ENCODE measurements at places on chromosomes 11 and 22.

- peak; percentile 20 for DNase-seq
These were observed 49.5 kb downstream of the IGF2 start for GRCh38 chr11:2089536-2090165.

- DNase-seq: no peak
These were observed 21.9 kb downstream of the SCUBE1 start for GRCh38 chr22:43320943-43321900.

- DNase-seq: peak; percentile 66
These were observed 7.5 kb upstream of the MYH9 start for GRCh38 chr22:36395055-36395849.

DNA sequence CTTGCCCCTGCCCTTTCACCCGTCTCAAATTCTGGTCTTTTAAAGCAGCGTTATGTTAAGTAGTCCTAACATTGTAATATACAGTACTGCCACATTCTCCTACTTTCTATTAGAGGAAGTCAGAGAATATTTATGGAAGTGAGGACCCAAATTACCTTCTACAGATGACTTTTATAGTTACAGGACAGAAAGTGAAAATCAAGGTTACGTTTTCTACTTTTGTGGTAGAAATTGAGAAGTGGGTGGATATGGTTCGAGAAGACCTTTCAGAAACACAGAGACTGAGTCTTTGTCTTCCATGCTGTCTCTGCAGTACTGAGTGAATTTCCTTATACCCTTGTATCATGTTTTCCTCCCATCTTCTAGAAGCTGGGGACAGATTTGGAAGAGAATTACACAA lies 17.1 kb downstream of the SC5D start:
- DNase-seq: no peak

- no peak for DNase-seq
These were observed 3.3 kb upstream of the LRFN4 start for GRCh38 chr11:66853242-66854229.

DNA sequence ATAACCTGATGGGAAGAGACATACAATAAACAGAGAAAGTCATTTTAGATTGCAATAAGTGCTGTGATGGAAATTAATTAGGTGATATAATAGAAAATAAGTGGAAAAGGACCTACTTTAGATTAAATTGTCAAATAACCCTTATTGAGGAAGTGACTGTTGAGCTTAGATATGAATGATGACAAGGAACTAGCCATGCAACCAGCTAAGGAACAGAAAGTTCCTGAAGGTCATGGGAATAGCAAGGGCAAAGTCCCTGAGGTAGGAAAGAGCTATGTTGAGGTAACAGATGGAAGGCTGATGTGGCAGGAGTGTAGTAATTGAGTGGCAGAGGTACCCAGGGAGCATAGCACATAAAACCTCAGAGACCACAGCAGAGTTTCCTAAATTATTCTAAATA lies 135.2 kb downstream of the WNT11 start:
- no peak for DNase-seq

DNA sequence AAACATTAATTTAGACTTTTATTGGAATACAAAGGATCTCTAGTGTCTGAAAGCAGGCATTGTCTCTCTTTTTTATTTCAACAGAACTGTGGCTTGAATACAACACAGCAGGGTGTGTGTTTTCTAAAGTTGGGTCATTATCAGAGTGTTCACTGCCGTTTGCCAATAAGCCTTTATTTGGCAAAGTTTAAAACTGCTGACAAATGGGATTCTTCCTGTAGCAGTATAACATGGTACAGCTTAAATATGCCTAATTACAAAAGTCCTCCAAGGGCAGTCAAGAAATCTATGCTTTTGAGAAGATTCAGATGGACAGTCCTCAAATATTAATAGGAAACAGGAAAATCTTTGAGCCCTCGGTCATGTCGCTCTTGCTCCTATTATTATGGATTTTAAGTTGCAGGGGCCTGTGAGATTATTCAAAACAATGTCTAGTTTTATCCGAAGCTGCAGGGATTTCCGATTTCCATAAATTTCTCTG lies 199.9 kb downstream of the MAML2 start:
- DNase-seq: no peak

GRCh38 chr11:75938543-75938942 lies 123.5 kb downstream of the UVRAG start:
- no peak for DNase-seq

DNA sequence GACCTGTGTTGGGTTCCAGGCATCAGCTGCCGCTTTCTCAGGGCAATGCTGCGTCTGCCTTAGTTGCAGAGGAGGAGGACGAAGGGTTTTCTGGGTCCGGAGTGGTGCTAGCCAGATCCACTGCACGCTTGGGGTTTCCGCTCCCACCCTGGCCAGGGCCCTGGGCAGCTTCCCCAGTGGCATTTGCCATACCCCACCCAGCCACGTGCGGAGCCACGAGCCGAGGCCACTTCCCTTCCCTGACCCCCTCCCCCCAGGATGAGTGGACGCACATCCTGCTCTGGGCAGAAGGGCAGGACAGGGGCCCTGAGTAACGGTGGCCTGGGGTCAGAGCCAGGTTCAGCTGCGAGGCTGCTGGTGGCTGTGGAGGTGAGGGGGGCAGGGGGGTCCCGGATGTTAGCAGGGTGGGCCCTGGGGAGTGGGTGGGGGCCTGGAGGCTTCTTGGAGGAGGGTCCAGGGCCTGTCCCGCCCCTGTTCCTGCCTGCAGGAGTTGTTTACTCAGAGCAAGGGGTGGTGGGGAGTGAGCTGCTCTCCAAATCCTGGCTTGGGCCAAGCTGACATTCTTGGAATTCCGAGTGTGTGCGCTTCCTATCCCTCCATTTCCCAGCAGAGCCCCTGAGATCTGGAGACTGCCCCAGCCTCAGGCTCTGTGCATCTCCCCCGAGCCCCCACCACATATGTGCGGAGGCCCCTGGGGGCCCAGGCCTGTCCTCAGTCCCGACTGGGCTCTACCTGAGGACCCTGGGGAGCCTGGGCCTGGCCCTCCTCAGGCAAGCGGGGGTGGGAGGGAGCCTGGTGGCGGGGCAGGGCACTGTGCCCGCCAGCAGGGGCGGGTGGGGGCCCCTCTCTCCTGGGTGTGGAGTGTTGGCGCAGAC lies 1.4 kb downstream of the TSPAN4 start:
- no peak for DNase-seq

GRCh38 chr11:112366012-112366411 lies 105.4 kb upstream of the PLET1 start:
- DNase-seq: no peak

DNA sequence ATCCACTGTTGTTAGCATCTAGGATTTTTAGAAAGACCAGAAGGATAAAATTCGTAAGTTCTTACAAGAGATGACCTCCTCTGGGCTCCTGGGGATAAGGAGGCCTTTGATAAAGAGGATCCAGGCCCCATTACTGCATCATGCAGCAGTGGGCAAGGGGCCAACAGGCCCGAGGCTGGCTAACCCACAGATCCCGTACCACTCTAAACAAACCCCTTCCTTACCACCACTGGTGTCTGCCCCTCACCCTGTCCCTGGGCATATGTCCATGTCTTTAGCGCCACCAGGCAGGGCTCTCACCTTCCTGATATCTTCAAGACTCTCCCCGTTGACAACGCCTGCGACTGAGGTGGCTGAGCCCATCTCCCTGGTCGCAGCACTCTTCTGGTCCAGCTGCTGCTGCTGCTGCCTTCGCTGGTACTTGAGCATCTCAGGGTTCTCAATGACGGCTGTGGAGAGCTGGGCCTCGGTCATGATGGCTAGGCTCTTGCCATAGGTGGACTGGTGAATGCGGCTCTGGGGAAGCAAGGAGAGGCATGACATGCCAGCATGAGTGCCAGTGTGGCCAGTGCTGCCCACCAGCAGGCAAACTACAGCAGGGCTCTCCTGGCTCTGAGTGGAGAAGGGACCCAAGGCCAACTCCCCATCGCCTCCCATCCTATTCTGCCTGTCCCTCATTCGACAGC lies 46.2 kb downstream of the HIRA start:
- DNase-seq: no peak

GRCh38 chr11:36763187-36763586 lies 165.2 kb upstream of the RAG2 start:
- DNase-seq: no peak

DNA sequence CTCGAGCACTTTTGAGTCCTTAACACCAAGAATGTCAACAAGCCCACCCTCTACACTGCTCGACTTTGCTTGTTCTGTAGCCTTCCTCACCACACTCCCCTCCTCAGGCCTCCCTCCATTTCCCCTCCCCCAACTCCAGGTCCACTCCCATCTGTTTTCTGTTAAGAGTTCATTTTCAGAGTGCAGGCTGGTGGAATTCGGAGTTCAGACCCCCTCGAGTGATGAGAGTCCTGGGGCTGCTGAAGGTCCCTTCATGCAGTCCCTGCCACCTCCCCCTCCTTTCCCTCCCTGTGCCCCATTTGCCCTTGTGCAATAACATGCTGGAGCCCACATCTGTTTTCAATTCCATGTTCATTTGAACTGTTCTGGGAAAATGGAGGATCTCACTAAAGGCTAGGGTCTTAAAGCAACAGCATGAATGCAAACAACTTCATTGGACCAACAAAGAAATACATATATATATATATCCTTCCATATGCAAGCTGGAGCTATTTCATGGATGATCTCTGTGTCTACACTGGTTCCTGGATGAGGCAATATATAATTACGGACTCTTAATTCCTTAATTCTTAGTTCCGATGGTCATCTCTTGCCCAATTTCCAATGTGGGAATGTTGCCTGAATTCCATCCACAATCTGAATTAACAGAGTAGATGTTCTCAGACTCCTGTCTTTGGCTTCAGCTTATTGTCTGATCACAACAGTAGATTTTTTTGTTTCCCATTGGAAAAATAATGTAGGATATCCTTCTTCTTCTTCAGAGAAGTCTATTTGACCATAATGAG lies 340.4 kb downstream of the ETS1 start:
- no peak for DNase-seq

GRCh38 chr11:4059424-4059823 lies 35.2 kb upstream of the RRM1 start:
- no peak for DNase-seq

GRCh38 chr11:69905611-69906452 lies 86.6 kb upstream of the FGF3 start:
- no peak for DNase-seq

DNA sequence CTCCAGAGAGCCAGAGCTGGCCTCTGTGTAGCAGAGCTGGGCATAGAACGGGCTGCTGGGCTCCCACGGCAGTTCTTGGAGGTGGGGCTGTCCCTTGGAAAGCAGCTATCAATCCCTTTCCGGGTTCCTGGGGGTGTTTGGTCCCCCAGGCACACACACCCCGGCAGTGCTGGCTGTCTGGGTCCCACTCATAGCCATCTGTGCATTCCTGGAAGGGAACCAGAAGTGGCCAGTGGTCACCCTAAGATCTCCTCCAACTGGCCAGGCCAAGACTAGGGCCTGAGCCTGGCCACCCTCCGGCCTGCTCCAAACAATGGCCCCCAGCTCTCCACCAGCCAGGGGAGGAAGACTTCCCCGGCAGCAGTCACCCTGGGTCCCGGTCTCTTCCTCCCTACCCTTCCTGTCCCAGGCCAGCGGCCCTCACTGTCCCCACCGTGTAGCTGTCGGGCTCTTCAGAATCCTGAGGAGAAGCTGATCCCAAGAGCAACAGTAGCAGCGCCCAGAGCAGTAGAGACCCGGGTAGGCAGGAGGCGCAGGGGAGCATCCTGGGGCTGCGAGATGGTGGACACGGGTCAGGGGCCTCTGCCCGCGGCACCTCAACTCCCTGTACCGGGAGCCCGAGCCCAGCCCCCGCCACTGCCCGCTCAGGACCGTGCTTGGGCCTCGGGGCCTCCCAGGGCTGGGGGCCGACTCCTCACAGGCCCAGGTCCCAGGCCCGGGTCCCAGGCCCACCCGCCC lies 620 bp downstream of the EFEMP2 start:
- DNase-seq: no peak

GRCh38 chr11:75214411-75214821 lies 26.2 kb upstream of the TPBGL start:
- DNase-seq: peak; percentile 59

DNA sequence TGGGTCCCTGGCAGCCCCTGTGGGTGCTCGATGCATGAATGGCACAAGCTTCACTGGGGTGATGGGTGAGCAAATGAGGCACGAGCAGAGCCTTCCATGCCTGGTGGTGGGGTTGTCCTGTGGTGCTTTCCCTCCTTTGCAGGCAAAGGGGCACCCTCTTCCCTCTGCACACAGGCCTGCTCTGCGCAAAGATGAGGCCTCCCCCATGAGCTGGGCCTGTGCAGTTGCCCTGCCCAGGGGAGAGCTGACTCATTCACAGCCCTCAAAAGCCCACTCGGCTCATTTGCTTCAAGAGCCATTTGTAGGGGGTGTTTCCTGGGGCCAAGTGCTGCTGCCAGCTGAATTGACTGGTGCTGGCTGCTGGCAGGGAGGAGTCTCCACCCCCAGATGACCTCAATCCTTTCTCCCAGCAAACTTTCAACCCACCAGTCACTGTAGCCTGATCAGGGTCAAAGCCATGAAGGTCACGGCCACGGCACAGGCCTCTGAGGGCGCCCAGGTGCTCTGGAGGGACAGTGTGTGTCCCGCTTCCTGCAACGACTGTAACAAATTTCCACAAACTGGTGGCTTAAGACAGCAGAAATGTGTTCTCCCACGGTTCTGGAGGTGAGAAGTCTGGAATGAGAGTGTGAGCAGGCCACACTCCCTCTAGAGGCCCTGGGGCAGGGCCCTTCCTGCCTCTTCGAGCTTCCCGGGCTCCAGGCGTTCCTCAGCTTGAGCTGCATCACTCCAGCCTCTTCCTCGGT lies 48.8 kb upstream of the ANO1 start:
- no peak for DNase-seq

GRCh38 chr11:115737875-115738274 lies 233.7 kb upstream of the CADM1 start:
- DNase-seq: no peak

GRCh38 chr22:22085702-22086500 lies 103.3 kb upstream of the TOP3B start:
- no peak for DNase-seq

DNA sequence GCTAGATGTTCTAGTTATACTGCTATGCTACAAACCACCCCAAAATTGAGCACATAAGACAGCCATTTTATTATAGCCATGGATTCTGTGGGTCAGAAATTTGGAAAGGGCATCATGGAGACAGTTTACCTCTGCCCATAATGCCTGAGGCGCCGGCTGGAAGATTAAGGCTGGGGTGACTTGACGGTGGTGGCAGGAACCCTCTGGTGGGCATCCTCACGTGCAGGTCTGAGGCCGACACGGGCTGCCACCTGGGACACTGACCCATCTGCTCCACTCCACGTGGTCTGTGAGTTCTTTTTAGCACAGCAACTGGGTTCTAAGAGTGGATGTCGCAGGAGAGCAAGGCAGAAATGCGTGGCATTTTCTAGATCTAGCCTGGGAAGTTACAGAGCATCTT lies 40.0 kb upstream of the PRDM11 start:
- DNase-seq: no peak

All from NCI-H2029 (cell line).